Osteocyte (in vitro differentiated cells): ENCODE measurements at places on chromosomes 3 and 15. TPM values are rescaled to one million over a fixed set of nuclear protein-coding genes. Genes with fewer than 3 reads are reported as not detected.
A peak's percentile ranks its signal among the peaks of the same experiment; 100 is the strongest.

- H3K4me1 ChIP-seq = no peaks in the 10 kb centered on the region
- no peak for DNase-seq
- H3K27me3 ChIP-seq = no peaks in the 10 kb centered on the region
- no peak overlapping the region for H3K27ac ChIP-seq
- H3K36me3 ChIP-seq = no peaks in the 10 kb centered on the region
- no peak overlapping the region for H3K4me3 ChIP-seq
These were observed 27.4 kb upstream of the ARL14 start for GRCh38 chr3:160649596-160649995.

GRCh38 chr3:155411500-155412223 is 118.2 kb upstream of the STRIT1 start:
- H3K4me1 ChIP-seq = no peaks in the 10 kb centered on the region
- DNase-seq = no peak
- H3K36me3 ChIP-seq = no peaks in the 10 kb centered on the region
- H3K27me3 ChIP-seq = no peaks in the 10 kb centered on the region
- no peak overlapping the region for H3K27ac ChIP-seq

DNA sequence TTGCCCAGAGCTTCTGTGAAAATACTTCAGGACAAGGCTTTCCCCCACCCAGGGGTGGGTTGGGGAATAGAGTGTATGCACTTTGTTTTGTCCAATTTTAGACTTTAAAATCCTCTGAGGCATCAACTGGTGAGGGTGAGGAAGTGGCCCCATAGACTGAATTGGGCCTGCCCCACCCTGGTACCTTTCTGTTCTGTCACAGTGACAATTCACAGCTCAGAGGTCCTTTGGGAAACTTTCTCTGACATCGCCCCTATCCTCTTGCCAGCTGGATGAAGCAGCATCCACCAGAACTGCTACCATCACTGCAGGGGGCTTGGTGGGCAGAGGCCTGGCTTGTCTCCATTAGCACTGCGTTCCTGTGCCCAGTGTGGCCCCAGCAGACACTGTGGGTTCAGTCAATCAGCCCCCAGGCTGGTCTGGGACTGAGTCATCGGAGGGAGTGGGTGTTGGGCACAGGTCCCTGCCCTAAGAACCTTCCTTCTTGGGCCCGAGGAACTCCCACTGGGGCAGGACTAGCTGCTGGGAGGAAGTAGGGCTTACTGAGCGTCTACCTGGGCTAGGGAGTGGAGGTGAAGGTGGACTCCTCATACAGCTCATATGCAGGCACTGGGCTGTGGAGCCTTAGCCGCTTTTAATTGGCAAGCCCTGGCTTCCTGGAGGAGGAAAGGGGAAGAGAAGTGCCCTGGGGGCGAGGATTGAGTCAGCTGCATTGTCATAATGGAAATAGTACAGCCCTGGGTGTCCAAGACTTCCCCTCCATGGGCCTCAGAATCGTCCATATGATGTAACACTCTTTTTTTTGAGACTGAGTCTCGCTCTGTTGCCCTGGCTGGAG is 1.5 kb upstream of the PPM1M start:
- no peaks in the 10 kb centered on the region for H3K27me3 ChIP-seq
- H3K36me3 ChIP-seq = peaks cover 2% of the 10 kb centered on the region
- peak overlapping the region; percentile 62 for H3K4me3 ChIP-seq
- DNase-seq = no peak
- peaks cover 53% of the 10 kb centered on the region for H3K4me1 ChIP-seq

GRCh38 chr15:52558196-52558595 is 10.6 kb downstream of the ARPP19 start:
- DNase-seq = no peak
- peaks cover 19% of the 10 kb centered on the region for H3K36me3 ChIP-seq
- H3K4me1 ChIP-seq = peaks cover 49% of the 10 kb centered on the region
- no peaks in the 10 kb centered on the region for H3K27me3 ChIP-seq

DNA sequence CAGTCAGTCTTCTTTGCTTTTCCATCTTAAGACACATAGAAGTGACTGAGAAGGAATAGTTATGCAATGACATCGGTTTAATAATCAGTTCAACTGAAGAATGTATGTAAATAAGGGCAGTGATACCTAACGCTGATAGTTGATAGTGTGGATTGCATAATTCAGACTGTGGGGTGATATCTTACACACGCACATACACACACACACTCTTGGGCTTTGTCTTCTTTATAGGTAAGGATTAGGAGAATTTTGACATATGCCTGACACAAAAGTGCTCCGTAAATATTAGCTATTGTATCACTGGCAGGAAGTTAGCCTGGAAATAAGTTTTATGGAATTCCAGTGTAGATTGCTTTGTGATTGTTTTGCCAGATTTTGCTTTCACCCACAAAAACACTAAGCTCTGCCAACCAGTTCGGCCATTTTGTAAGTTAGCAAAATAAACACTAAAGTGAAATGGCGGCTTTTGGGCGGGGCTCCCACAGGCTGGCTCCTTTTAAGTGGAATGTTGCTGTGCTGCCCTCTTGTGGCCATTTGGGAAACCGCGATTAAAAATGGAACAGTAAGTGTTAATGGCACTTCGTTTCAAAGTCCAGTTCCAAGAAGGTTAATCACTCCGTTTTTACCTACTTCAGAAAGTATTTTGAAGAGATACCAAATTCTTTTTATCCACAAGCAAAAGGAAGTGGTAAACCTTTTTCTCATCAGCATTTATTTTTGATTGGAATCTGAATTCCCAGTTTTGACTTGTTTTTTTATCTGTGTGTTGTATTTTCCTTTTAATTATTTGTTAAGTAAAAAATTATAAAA is 17.7 kb downstream of the CHD2 start:
- no peaks in the 10 kb centered on the region for H3K27me3 ChIP-seq
- peaks cover 13% of the 10 kb centered on the region for H3K36me3 ChIP-seq
- peaks cover 87% of the 10 kb centered on the region for H3K4me1 ChIP-seq
- H3K27ac ChIP-seq = peak overlapping the region; percentile 100

DNA sequence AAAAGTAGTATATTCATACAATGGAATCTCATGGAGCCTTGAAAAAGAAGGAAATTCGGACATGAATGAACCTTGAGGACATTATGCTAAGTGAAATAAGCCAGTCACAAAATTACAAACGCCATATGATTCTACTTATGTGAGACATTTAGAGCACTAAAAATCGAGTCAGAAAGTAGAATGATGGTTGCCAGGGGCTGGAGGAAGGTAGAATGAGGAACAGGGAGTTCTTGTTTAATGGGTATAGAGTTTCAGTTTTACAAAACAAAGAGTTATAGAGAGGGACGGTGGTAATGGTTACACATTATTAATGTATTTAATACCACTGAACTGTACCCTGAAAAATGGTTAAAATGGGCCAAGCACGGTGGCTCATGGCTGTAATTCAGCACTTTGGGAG is 19.5 kb downstream of the UBXN7 start:
- H3K4me3 ChIP-seq = no peak overlapping the region
- no peak for DNase-seq
- H3K27me3 ChIP-seq = no peaks in the 10 kb centered on the region
- H3K4me1 ChIP-seq = peaks cover 17% of the 10 kb centered on the region

DNA sequence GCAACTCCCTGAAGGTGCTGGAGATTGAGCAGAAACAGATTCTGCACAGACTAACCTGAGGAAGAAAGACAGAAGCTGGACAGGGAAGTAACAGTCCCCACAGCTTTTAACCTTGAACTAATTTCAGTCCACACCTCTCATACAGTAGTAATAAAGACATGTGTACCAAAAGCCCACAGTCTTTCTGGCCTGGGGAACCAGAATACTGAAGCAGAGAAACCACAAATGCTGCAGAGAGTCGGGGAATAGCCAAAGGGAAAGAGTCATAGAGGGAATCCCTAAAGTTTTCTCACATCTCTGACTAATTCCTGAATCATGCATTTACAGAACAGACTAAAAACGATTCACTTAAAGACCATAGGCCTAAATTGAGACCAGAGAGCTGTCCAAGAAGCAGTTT is 503.4 kb upstream of the NECTIN3 start:
- H3K27ac ChIP-seq = peak overlapping the region; percentile 63
- no peak for DNase-seq
- peaks cover 22% of the 10 kb centered on the region for H3K4me1 ChIP-seq
- H3K36me3 ChIP-seq = no peaks in the 10 kb centered on the region
- no peaks in the 10 kb centered on the region for H3K27me3 ChIP-seq

DNA sequence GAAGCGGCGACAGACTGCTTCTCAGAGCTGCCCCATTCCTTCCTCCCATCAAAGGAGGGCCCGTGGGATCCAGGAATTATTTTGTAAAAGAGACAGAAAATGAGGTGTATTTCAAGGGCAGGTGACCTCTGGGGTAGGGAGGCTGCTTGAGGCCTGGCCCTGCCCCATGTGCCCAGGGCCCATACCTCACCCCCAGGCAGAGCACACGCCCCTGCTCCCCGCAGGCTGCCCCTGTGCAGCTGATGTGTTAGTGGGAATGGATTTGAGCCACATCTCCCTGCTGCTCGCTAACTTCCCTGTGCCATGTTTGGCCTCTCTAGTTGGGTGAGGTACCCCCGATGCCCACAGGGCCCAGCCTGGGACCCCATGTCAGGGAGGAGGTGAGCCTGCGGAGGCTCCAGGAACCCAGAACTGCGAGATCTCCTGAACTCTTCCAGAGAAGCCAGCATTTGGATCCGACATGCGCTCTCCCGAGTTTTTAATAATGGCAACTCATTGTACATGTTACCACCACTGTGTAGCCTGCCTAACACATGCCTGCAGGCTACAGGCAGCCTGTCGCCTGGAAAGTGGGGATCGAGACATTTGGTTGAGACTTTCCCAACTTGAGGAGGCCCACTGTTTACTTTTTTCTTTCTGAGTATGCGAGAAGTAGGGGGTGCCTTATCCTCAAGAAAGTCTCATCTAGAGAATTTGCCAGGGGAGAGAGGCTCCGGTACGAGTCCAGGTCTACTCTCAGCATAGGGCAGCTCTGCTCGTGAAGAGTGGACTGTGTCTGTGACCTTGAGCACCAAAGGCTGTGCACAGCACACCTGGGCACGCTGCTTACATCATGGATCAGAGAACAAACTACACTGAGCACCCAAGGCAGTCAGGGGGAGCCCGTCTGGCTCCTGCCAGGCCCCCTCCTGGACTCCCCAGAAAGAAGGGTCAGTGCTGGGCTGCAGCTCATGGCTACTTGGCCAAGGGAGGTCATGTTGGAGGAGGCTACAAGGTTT is 36.1 kb downstream of the PCSK6 start:
- H3K36me3 ChIP-seq = no peaks in the 10 kb centered on the region
- no peaks in the 10 kb centered on the region for H3K4me1 ChIP-seq
- H3K4me3 ChIP-seq = no peak overlapping the region
- DNase-seq = no peak
- no peak overlapping the region for H3K27ac ChIP-seq
- H3K27me3 ChIP-seq = peaks cover 11% of the 10 kb centered on the region

GRCh38 chr3:157914882-157915281 is 191.3 kb downstream of the SHOX2 start:
- no peaks in the 10 kb centered on the region for H3K36me3 ChIP-seq
- H3K4me1 ChIP-seq = no peaks in the 10 kb centered on the region
- H3K27me3 ChIP-seq = peaks cover 9% of the 10 kb centered on the region
- no peak overlapping the region for H3K27ac ChIP-seq
- DNase-seq = no peak
- no peak overlapping the region for H3K4me3 ChIP-seq

DNA sequence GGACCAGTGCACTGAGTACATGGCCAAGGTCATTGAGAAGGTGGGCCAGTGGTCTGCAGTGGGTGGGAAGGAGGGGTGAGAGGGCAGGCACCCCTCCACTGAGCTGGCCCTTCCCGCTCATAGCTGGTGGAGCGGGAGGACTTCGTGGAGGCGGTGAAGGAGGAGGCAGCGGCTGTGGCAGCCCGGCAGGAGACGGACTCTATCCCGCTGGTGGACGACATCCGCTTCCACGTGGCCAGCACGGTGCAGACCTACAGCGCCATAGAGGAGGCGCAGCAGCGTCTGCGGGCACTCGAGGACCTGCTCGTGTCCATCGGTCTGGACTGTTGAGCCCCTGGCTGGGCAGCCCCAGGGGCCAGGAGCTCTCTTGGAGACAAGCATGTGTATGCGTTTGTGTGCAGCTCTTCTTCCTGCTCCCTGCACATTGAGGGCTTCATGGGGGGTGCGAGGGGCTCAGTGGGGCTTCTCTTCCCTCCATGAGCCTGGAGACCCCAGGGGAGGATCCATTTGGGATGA is 7.5 kb downstream of the ABTB1 start:
- H3K4me3 ChIP-seq = no peak overlapping the region
- H3K27me3 ChIP-seq = no peaks in the 10 kb centered on the region
- H3K4me1 ChIP-seq = peaks cover 28% of the 10 kb centered on the region
- H3K36me3 ChIP-seq = peaks cover 19% of the 10 kb centered on the region

- no peak for DNase-seq
- H3K4me1 ChIP-seq = peaks cover 26% of the 10 kb centered on the region
- peaks cover 4% of the 10 kb centered on the region for H3K36me3 ChIP-seq
- H3K27ac ChIP-seq = no peak overlapping the region
- H3K4me3 ChIP-seq = no peak overlapping the region
These were observed 2.1 kb upstream of the ALAS1 start for GRCh38 chr3:52195823-52196331.

Gene PPM1L
- 8.8 and 9.1 TPM in 2 replicates for total RNA-seq

Gene P2RY1
- total RNA-seq = 0.67 and 0.91 TPM in 2 replicates

Gene ADCY5
- 10.6 and 15.3 TPM in 2 replicates for total RNA-seq

Gene EFCC1
- total RNA-seq = 0.13 TPM in 1 of 2 replicates, not detected in the other

Gene SAMMSON
- total RNA-seq = not detected in 2 replicates

Gene TMEM40
- total RNA-seq = 2.0 and 2.4 TPM in 2 replicates

Gene PLCH1
- total RNA-seq = not detected in 2 replicates

Gene ARHGAP31
- total RNA-seq = 49.7 and 51.0 TPM in 2 replicates
